ENCODE measurements at places on chromosomes 2 and 18.

DNA sequence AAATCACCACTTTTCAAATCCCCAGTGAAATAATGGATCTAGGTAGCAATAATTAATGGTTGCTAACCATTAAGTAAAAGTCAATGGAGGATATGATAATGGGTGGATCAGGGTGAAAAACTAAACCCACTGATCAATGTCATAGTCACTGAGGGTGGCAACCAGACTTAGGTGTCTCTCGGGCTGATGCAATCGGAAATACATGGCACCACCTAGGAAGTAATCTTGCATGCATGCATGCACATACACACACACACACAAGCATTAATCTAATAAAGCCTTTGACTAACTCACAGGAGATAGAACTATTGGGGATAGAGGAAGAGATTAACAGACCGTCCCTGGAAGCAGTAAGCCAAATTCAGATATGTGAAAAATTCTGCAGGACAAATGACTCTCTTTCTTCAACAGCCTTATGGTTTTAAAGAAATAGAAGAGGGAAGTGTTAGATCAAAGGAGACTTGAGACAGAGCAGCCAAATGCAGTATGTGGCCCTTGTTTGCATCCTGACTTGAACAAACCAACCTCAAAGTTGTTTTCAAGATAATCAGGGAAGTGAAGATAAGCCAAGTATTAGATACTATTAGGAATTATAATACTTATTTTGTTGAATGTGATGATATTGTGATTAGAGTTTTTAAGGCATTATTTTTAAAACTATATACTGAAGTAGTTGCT is 186.0 kb upstream of the RMP24 start:
- no peak for DNase-seq

GRCh38 chr2:210954386-210954907 is 398.0 kb downstream of the CPS1 start:
- DNase-seq, result peak; percentile 24

GRCh38 chr18:68177807-68178702 is 536.9 kb downstream of the TMX3 start:
- peak; percentile 82 for DNase-seq

GRCh38 chr2:109407276-109408042 is 206.3 kb downstream of the SEPTIN10 start:
- DNase-seq, result no peak

- DNase-seq, result no peak
Observed at GRCh38 chr2:97796465-97797126, 83.2 kb downstream of the ZAP70 start.

DNA sequence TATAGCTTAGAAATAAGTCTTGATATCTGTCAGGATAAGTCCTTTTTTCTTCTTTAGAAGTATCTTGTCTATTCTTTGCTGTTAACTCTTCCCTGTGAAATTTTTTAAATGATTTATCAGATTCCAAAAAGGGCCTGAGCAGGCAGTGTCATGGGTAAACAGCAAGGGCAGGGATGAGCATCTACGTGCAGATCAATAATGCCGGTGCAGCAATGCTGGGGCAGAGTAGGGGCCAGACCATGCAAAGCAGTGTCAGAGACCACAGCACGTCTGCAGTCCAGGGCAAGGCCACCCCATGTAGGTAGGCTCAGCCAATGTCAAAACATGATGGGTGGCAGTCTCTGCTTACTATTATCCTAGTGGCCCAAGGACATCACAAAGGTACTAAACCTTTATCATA is 182.2 kb downstream of the TMEM247 start:
- DNase-seq, result no peak

Measured in NCI-H1105 (cell line).